ENCODE measurements at places on chromosomes 3 and 15. TPM values are rescaled to one million over a fixed set of nuclear protein-coding genes. Genes with fewer than 3 reads are reported as not detected.

- DNase-seq = no peak
- H3K27ac ChIP-seq = no peak overlapping the region
- H3K27me3 ChIP-seq = no peaks in the 10 kb centered on the region
- peaks cover 6% of the 10 kb centered on the region for H3K4me1 ChIP-seq
- H3K4me3 ChIP-seq = no peak overlapping the region
- H3K36me3 ChIP-seq = no peaks in the 10 kb centered on the region
Observed at GRCh38 chr3:16551342-16551976, 38.0 kb upstream of the RFTN1 start.

Gene TP53BP1
- 72.1 TPM for total RNA-seq

DNA sequence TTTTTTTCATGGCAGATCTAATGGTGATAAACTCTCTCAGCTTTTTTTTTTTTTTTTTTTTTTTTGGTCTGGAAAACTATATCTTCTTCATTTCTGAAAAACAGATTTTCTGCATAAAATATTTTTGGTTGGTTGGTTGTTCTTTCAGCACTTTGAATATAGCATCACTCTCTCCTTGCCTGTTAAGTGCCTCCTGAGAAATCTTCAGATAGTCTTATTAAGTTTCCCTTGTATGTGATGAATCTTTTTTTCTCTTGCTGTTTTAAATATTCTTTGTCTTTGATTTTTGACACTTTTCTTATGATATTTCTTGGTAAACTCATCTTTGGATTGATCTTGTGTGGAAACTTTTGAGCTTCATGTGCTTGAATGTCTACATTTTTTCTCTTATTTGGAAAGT, 44.2 kb upstream of the OSTN start:
- H3K4me3 ChIP-seq = no peak overlapping the region
- H3K36me3 ChIP-seq = no peaks in the 10 kb centered on the region
- no peak overlapping the region for H3K27ac ChIP-seq
- H3K4me1 ChIP-seq = no peaks in the 10 kb centered on the region
- DNase-seq = no peak

DNA sequence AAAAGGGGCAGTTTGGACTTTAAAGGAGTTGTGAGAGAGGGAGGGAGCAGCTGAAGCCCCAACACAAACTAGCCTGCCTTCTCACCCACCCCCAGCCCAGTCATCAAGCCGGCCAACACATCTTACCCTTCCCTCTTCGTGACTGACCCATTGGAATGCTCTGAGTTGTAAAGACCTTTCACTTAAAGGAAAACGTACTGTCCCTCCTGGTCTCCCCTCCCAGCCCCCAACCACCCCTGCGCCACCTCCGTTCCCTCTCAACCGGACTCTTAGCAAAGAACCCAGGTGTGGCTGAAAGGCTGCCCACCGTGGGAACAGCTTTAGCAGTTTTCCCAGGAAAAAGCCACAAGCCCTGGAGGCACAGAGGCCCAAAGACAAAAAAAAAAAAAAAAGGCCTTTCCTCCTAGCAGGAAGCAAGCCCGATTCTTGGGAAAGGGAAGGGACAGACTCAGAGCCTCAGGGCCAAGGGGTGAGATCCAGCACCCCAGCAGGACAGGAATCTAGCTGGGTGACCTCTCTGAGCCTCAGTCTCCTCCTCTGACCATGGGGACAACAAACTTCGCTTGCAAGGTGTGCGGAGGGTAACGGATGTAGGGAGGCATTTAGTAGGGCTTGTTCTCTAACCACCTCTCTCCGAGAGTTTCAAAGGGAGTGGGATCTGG, 2.4 kb downstream of the CYP11A1 start:
- peak overlapping the region; percentile 33 for H3K4me3 ChIP-seq
- no peak overlapping the region for H3K27ac ChIP-seq
- no peaks in the 10 kb centered on the region for H3K36me3 ChIP-seq
- peaks cover 23% of the 10 kb centered on the region for H3K4me1 ChIP-seq

DNA sequence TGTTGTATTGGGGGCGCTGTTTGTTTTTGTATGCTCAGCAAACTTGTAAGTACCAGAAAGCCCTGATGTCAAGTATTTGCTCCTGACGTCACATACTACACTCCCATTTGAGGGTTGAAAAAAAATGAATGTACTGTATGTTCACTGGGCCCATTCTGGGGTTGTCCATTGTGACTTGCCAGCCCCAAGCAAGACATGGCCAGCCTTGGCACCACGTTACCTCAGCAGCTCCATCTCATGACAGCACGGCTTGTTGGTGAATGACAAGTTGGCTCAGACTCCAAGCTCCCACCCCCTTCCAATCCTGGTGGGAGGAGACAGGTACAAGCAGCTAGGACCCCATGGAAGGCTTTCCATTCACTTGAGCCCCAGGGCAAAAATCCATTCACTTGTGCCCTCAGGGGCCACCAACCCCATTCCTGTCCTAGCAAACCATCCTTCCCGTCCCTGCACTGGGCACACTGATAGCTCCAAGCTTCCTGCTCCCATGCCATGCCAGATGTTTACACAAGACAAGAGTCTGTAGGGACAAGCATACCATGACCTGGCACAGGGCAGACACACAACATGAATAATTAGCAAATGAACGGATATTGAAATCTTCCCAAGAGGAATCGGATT, 1.6 kb downstream of the PHGR1 start:
- H3K27ac ChIP-seq = no peak overlapping the region
- H3K36me3 ChIP-seq = no peaks in the 10 kb centered on the region
- no peaks in the 10 kb centered on the region for H3K4me1 ChIP-seq

Gene ZPLD1
- 0.18 TPM for total RNA-seq

- peaks cover 8% of the 10 kb centered on the region for H3K36me3 ChIP-seq
- peaks cover 13% of the 10 kb centered on the region for H3K27me3 ChIP-seq
- H3K4me1 ChIP-seq = peaks cover 17% of the 10 kb centered on the region
- no peak overlapping the region for H3K27ac ChIP-seq
Observed at GRCh38 chr3:98587654-98588053, 5.8 kb downstream of the CPOX start.

DNA sequence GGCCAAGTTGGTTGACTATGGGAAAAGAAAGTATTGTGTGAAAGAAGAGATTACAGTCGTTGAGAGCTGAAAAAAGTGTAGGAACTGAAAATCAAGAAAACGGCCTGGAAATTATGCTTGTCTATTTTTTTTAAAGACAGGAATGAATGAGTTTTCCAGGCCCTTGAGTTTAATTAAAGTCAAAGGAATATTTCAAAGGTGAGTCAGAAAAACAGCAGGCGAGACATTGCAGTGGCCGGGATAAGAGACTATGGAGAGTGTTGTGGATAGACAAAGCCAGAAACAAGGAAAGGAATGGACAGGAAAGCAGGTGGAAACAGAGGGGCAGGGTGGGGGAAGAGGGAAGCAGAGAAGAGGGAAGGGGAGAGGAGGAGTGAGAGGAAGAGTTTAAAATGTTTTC, 275.1 kb upstream of the LRTM1 start:
- no peak overlapping the region for H3K4me3 ChIP-seq
- H3K27ac ChIP-seq = no peak overlapping the region
- no peaks in the 10 kb centered on the region for H3K4me1 ChIP-seq
- H3K36me3 ChIP-seq = no peaks in the 10 kb centered on the region
- no peak for DNase-seq

DNA sequence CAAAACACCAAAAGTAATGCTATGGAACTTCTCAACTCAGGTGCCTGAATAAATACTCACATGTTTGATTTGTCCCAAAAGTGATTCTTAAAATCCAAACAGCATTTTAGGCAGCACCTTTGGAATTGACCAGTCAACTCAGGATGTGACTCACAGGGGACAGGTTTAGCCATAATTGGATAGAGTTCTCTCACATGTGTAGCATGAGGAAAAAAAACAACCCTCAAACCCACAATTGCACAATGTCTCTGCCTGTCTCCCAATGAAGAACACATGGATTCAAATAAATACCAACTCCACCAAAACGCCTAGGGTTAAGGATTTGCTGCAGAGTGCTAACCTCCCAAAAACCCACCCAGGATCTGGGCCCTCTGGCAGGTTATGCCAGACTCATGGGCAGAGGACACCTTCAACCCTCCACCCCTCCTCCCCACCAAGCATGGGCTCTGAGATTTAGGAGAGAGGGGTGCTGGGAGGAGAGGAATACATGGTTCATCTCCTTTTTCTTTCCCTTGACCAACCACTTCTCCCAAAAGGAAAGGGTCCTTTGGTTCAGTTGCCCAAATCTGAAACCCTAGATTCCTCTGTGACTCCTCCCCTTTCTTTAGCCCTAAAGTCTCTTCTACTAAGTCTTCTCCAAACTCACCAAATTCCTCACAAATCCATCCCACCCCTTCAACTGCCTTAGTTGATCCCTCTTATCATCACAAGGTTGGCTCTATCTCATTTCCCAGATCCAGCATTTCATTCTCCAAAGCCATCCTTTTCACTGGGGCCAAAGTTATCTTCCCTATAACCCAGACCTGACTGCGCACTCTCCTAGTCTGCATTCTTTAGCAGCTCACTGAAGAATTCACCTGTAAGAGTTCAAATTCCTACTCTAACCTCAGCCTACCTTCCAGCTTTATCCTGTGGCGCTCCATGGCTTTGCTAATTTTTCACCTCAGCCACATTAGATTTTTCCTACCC, 7.7 kb downstream of the RYK start:
- H3K4me3 ChIP-seq = no peak overlapping the region
- peak; percentile 86 for DNase-seq
- H3K36me3 ChIP-seq = no peaks in the 10 kb centered on the region

Gene UBAP1L
- 5.1 TPM for total RNA-seq

GRCh38 chr15:27677951-27678350, 421.2 kb downstream of the OCA2 start:
- H3K4me3 ChIP-seq = no peak overlapping the region
- peaks cover 6% of the 10 kb centered on the region for H3K4me1 ChIP-seq
- no peak overlapping the region for H3K27ac ChIP-seq
- no peak for DNase-seq
- H3K36me3 ChIP-seq = no peaks in the 10 kb centered on the region
- H3K27me3 ChIP-seq = no peaks in the 10 kb centered on the region

DNA sequence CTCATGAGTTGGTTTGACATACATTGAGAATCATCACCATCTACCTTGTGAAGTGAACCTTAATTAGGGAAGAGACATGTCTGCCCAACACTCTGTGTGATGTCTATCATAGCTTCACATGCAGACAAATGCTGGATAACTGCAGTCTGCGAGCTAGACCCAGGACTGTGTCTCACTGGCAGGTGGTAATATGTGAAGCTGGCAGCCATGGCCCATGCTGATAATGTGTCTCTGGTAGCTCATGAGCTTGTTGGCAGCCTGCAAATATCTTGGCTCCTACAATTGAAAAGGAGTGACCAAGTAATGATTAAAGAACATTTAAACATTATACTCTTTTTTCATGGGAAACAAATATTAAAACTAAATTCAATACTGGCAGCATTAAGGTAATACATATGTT, 234.8 kb downstream of the CHST2 start:
- H3K27ac ChIP-seq = no peak overlapping the region
- H3K4me1 ChIP-seq = peaks cover 3% of the 10 kb centered on the region
- no peaks in the 10 kb centered on the region for H3K36me3 ChIP-seq
- DNase-seq = no peak
- no peak overlapping the region for H3K4me3 ChIP-seq

Gene KBTBD13
- total RNA-seq = 3.3 TPM

Gene SQOR
- 0.95 TPM for total RNA-seq

Gene FAM81A
- 1.8 TPM for total RNA-seq

GRCh38 chr3:36482880-36483279, 102.6 kb downstream of the STAC start:
- H3K36me3 ChIP-seq = no peaks in the 10 kb centered on the region
- no peak overlapping the region for H3K27ac ChIP-seq
- DNase-seq = no peak
- no peaks in the 10 kb centered on the region for H3K27me3 ChIP-seq
- H3K4me1 ChIP-seq = no peaks in the 10 kb centered on the region
- H3K4me3 ChIP-seq = no peak overlapping the region

Gene SAMMSON
- total RNA-seq = not detected
